ENCODE measurements at places on chromosomes 4 and X.

DNA sequence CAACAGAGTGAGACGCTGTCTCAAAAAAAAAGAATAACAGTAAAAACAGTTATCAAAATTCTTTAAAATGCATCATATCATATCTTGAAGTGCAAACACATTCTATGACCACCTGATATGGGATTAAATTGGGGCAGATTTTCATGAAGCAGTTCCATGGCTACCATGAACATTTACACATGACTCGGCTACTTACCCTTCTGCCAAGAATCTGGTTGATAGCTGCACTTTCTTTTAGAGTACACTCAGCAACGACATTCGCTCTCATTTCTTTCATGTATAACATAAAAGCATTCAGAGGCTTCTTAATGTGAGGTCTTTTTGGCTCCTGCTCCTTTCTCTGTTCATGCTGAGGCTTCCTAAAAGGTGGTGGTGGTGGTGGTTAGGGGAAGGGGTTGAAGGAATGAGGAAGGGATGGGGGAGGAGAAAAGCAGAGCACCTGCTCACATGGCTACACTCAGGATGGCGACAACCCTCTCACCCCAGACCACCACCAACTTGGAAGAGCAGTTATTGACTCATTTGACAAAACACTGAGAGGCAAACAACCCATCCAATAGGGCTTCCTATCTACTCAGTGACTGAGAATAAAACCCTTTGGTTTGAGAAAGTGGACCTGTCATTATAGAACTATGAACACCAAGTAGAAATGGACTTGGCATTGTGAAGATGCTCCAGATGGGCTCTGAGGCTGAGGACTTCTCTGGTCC is 88.5 kb downstream of the HADH start:
- no peak for DNase-seq
- H3K4me1 ChIP-seq = no peaks in the 10 kb centered on the region
- no peak overlapping the region for H3K4me3 ChIP-seq
- H3K27ac ChIP-seq = no peak overlapping the region
- no peaks in the 10 kb centered on the region for H3K27me3 ChIP-seq

GRCh38 chr4:169098054-169098497 is 88.0 kb upstream of the CBR4 start:
- DNase-seq = peak; percentile 43
- no peaks in the 10 kb centered on the region for H3K27me3 ChIP-seq
- H3K4me1 ChIP-seq = peaks cover 38% of the 10 kb centered on the region
- H3K27ac ChIP-seq = peak overlapping the region; percentile 70

DNA sequence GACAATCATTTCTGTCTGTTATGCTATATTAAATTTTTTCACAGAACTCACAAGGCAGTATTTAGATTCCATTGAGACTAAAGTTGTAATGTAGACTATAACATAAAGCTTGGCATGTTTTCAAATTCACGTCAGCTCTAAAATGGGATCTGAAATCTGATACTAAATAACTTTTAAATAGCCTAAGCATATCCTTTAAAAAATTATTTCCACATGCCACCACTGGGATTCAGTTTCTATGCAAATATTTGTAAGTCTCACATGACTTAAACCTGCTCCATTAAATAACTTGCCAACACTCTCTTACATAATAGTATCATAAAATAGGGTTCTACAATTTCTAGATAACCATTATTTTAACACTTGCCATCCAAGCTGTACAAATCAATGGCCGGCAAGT is 32.4 kb downstream of the KLHL8 start:
- H3K4me1 ChIP-seq = no peaks in the 10 kb centered on the region
- no peak overlapping the region for H3K27ac ChIP-seq
- no peak for DNase-seq
- no peak overlapping the region for H3K4me3 ChIP-seq

DNA sequence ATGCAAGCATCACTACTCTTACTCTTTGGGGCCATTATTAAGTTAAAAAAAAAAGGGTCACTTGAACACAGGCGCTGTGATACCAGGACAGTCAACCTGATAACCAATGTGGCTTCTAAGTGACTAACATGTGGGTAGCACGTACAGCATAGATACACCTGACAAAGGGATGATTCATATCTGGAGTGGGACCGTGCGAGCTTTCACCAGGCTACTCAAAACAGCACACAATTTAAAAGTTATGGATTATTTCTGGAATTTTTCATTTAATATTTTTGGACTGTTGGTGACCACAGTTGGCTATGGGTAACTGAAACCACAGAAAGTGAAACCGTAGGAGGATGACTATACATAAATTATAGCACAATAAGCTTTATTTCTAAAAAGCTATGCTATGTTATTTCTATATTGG is 113.8 kb upstream of the STIM2 start:
- peaks cover 16% of the 10 kb centered on the region for H3K4me1 ChIP-seq
- H3K27me3 ChIP-seq = no peaks in the 10 kb centered on the region
- DNase-seq = peak; percentile 55

- no peak overlapping the region for H3K4me3 ChIP-seq
- no peak overlapping the region for H3K27ac ChIP-seq
- no peak for DNase-seq
- no peaks in the 10 kb centered on the region for H3K4me1 ChIP-seq
- no peaks in the 10 kb centered on the region for H3K27me3 ChIP-seq
These were observed 95.9 kb upstream of the RPS6KA3 start for GRCh38 chrX:20362268-20363267.

All from GM12878 (cell line).